ENCODE measurements at places on chromosomes 5 and 9. TPM values are rescaled to one million over a fixed set of nuclear protein-coding genes. Genes with fewer than 3 reads are reported as not detected.

DNA sequence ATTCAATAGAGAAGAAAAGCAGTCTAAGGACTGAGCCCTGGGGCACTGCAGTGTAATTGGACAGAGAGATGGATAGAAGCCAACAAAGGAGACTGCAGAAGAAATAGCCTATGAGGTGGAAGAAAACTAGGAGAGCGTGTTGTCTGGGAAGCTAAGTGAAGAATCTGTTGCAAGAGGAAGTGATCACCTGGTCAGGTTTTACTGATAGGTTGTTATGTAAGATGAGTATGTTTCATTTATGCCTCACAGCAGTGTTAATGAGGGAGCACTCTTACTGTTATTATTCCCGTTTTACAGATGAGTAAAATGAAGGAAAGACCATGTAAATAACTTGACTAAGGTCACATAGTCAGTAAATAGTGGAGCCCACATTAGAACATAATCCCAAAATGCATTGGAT, 80.0 kb upstream of the GRHPR start:
- H3K36me3 ChIP-seq, result no peaks in the 10 kb centered on the region
- H3K4me1 ChIP-seq, result no peaks in the 10 kb centered on the region
- H3K27me3 ChIP-seq, result no peaks in the 10 kb centered on the region

Gene SNX2
- total RNA-seq, result 37.3 TPM

Gene COX7C
- total RNA-seq, result 639 TPM

- no peaks in the 10 kb centered on the region for H3K36me3 ChIP-seq
- no peak overlapping the region for H3K4me3 ChIP-seq
- no peak for DNase-seq
- no peaks in the 10 kb centered on the region for H3K27me3 ChIP-seq
- peak overlapping the region; percentile 49 for H3K27ac ChIP-seq
These were observed 197.1 kb downstream of the NR3C1 start for GRCh38 chr5:143206196-143207053.

- no peaks in the 10 kb centered on the region for H3K36me3 ChIP-seq
- no peaks in the 10 kb centered on the region for H3K27me3 ChIP-seq
- no peak for DNase-seq
- no peaks in the 10 kb centered on the region for H3K4me1 ChIP-seq
- no peak overlapping the region for H3K4me3 ChIP-seq
These were observed 394.5 kb downstream of the ARHGEF28 start for GRCh38 chr5:74020503-74020902.

Gene KIF3A
- 4.5 TPM for total RNA-seq

DNA sequence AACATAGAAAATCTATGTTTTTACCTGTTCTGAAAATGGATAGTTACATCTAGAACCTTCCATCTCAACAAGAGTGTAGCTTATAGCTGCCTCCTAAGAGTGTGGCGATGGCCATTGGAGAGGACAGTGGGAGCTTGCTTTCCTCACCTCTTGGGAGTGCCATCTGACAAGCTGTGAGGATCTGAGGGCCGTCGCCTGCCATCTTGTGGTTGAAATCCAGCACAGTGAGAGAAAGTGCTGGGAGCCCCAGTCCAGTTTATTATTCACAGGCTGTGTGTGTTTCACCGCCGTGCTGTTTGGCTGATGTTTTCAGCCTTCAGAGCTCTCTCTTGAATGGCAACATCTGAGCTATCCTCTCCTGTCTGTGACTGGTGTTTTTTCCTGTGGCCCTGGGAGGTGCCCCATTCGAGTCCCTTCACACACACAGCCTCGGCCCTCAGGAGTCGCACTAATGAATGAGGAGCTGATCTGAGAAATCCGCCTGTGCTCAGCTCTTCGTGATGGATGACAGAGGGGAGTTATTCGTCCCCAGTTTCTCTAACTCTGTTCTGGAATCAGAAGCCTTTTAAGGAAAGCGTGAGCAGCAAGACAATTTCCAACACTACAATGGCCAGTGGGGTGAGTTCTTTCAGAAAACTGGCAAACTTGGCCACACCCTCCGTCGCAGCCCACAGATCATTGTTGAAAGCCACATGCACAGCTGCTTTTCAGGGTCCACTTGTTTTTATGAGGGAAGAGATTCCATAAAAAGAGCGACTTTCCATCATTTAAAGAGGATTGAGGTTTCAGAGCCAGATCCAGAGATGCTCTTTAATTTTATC, 170.3 kb downstream of the PDZD2 start:
- no peaks in the 10 kb centered on the region for H3K4me1 ChIP-seq
- no peak overlapping the region for H3K27ac ChIP-seq
- no peak overlapping the region for H3K4me3 ChIP-seq
- no peaks in the 10 kb centered on the region for H3K27me3 ChIP-seq
- no peaks in the 10 kb centered on the region for H3K36me3 ChIP-seq
- no peak for DNase-seq

Gene GNE
- 11.9 TPM for total RNA-seq

DNA sequence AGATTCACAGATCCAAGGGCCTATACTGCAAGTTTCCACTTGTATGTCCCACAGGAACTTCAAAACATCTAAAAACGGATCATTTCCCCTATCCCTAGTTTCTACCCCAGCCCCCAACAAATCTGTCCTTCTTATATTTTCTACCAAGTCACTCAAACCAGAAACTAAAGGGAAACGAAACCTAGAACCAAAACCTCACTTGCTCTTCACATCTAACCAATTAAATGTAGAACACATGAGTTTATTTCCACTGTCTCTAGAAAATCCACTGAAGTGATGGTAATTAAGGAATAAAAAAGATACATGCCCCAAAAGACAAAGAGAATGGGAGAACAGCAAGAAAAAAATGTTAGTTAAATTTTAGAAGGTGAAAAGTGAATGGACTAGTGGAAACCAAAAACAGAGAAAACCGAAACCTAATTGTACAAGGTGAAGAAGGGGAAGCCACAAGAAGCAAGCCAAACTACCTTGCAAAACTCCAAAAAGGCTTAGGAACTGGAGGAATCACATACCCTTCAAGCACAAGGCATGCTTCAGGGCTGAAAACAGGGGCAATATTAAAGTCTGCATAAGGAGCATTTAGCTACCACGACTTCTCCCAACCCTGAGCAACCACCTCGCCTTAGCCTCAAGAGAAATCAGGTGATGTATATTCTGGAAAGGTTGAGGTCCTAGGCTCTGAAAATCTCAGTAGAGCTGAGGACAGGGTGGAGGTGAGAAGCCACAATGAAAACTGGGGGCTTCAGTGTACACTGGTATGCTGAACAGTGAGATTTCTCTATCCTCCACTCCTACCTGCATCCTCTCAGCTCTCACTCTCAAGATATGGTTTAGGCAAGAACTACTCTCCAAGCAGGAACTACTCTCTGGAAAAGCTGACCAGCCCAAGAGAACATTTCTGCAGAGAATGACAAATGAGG, 11.1 kb downstream of the SMU1 start:
- H3K4me1 ChIP-seq, result peaks cover 22% of the 10 kb centered on the region
- DNase-seq, result no peak
- H3K36me3 ChIP-seq, result peaks cover 100% of the 10 kb centered on the region
- H3K4me3 ChIP-seq, result no peak overlapping the region
- H3K27ac ChIP-seq, result no peak overlapping the region

GRCh38 chr5:179766726-179767455, 26.9 kb upstream of the LTC4S start:
- H3K4me3 ChIP-seq, result no peak overlapping the region
- H3K4me1 ChIP-seq, result peaks cover 41% of the 10 kb centered on the region
- DNase-seq, result no peak
- peaks cover 12% of the 10 kb centered on the region for H3K36me3 ChIP-seq

Gene CTSV
- 16.5 TPM for total RNA-seq

Gene C9
- total RNA-seq, result not detected

Gene DAB2IP
- total RNA-seq, result 43.9 TPM

- H3K27me3 ChIP-seq, result no peaks in the 10 kb centered on the region
- no peak overlapping the region for H3K4me3 ChIP-seq
- no peak for DNase-seq
- H3K4me1 ChIP-seq, result peaks cover 4% of the 10 kb centered on the region
- no peaks in the 10 kb centered on the region for H3K36me3 ChIP-seq
These were observed 43.8 kb upstream of the FST start for GRCh38 chr5:53436480-53437191.

DNA sequence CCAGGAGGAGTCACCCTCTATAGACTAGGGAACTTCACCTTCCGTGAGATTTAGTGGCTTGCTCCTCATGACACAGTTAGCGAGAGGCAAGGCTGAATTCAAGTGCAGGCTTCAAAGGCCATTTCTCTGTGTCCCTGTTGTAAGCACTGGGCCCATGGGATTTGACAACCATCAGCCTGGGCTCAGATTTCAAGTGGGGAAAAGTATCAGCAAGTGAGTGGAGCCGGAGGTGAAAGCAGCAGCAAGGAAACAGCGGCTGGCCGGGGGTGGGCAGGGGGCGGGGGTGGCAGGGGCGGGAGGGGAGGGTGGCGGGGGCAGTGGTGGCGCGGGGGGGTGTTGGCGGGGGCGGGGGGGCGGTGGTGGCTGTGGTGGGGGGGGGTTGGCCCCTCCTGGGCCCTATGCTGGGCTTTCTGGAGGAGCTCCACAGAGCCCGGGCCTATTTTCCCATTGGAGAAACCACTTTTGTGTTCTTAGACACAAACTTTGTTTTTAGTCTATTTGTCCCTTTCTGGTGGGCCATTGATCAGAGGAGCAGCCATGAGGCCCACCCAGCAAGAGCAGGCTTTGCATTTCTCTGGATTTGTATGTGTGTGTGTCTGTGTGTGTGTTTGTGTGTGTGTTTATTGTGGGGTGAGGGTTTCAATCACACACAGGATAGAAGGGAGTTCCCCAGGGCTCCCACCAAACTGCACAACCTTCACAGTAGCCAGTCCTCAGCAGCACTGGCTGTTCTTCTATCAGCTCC, 165.4 kb upstream of the RAI14 start:
- no peak for DNase-seq
- no peak overlapping the region for H3K27ac ChIP-seq
- no peaks in the 10 kb centered on the region for H3K27me3 ChIP-seq
- H3K4me3 ChIP-seq, result no peak overlapping the region
- peaks cover 8% of the 10 kb centered on the region for H3K4me1 ChIP-seq
- H3K36me3 ChIP-seq, result no peaks in the 10 kb centered on the region

GRCh38 chr9:7844242-7844641, 44.7 kb upstream of the DMAC1 start:
- no peaks in the 10 kb centered on the region for H3K4me1 ChIP-seq
- H3K4me3 ChIP-seq, result no peak overlapping the region
- no peaks in the 10 kb centered on the region for H3K27me3 ChIP-seq
- no peaks in the 10 kb centered on the region for H3K36me3 ChIP-seq

Gene ADAMTSL1
- total RNA-seq, result 3.4 TPM

- no peak overlapping the region for H3K27ac ChIP-seq
- H3K36me3 ChIP-seq, result no peaks in the 10 kb centered on the region
- DNase-seq, result no peak
- no peak overlapping the region for H3K4me3 ChIP-seq
- no peaks in the 10 kb centered on the region for H3K4me1 ChIP-seq
These were observed 477.1 kb upstream of the SMC2 start for GRCh38 chr9:103617046-103617445.

GRCh38 chr5:123371575-123372179, 51.5 kb downstream of the CEP120 start:
- H3K4me1 ChIP-seq, result no peaks in the 10 kb centered on the region
- H3K27me3 ChIP-seq, result no peaks in the 10 kb centered on the region
- no peaks in the 10 kb centered on the region for H3K36me3 ChIP-seq
- no peak for DNase-seq
- no peak overlapping the region for H3K27ac ChIP-seq

- H3K36me3 ChIP-seq, result no peaks in the 10 kb centered on the region
- no peak overlapping the region for H3K27ac ChIP-seq
- no peak overlapping the region for H3K4me3 ChIP-seq
These were observed 66.6 kb downstream of the NTRK2 start for GRCh38 chr9:84736081-84736480.

GRCh38 chr5:39760385-39761198, 335.8 kb upstream of the DAB2 start:
- H3K27me3 ChIP-seq, result no peaks in the 10 kb centered on the region
- H3K27ac ChIP-seq, result peak overlapping the region; percentile 68
- no peak for DNase-seq
- H3K4me1 ChIP-seq, result no peaks in the 10 kb centered on the region
- H3K4me3 ChIP-seq, result no peak overlapping the region

DNA sequence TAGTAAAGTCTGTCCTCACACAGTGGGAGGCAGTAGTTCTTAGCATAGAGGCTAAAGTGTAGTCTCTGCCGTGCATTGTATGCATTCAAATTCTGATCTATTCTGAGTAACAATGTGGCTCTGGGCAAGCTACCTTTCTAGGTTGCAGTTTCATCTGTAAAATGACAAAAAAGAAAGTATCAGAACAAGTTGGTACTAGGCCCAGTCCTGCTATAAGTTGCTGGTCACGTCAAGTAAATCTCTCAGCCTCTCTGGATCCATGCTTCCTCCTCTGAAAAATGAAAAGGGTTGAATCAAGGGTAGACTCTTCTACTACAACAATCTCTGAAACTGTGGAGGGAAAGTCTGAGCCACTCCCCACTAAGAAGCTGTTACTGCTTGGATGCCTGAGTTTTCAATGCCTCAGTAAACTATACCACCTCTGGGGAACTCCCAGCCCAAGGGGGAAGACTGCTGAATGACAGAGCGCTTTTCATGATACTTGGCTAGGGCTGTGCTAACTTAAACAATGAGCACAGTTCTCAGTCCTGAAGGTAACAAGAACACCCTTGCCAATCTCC, 34.5 kb upstream of the SPARC start:
- no peak overlapping the region for H3K27ac ChIP-seq
- H3K4me3 ChIP-seq, result no peak overlapping the region
- H3K27me3 ChIP-seq, result no peaks in the 10 kb centered on the region
- no peaks in the 10 kb centered on the region for H3K4me1 ChIP-seq
- DNase-seq, result no peak
- H3K36me3 ChIP-seq, result no peaks in the 10 kb centered on the region

Gene ANKRA2
- total RNA-seq, result 11.0 TPM

DNA sequence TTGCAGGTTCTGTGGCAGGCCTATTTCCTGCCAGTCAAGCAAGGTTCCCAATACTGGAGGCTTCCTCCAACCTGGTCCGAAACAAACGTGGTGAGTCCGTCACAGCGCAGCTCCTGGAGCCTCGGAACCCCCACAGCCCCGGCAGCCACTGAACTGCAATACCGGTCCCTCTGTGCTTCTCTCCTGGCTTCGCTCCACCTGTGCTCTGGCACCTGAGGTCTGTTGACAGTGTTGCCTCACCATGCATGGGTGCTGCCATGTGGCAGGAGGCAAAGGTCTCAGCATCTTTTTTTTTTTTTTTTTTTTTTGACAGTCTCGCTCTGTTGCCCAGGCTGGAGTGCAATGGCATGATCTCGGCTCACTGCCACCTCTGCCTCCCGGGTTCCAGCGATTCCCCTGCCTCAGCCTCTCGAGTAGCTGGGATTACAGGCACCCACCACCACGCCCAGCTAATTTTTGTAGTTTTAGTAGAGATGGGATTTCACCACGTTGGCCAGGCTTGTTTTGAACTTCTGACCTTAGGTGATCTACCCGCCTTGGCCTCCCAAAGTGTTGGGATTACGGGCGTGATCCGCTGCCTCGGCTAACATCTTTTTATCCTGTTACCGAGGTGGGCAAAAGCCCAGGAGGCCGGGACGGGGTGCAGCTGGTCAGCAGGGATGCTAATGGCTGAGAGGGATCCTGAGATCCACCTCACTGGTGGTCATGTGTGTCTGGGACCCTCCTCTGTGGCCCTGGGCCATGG, 57.1 kb upstream of the RNU6ATAC start:
- no peaks in the 10 kb centered on the region for H3K36me3 ChIP-seq
- H3K4me1 ChIP-seq, result peaks cover 8% of the 10 kb centered on the region
- no peak overlapping the region for H3K27ac ChIP-seq
- no peak overlapping the region for H3K4me3 ChIP-seq
- no peaks in the 10 kb centered on the region for H3K27me3 ChIP-seq

GRCh38 chr9:35107297-35108290, 4.7 kb upstream of the STOML2 start:
- H3K27ac ChIP-seq, result no peak overlapping the region
- H3K27me3 ChIP-seq, result no peaks in the 10 kb centered on the region
- no peak for DNase-seq
- no peak overlapping the region for H3K4me3 ChIP-seq
- peaks cover 29% of the 10 kb centered on the region for H3K4me1 ChIP-seq
